EL (cell line): ENCODE measurements at places on chromosomes 4 and X.

GRCh38 chrX:49264460-49264859, at the start of gene FOXP3:
Gene FOXP3, minus strand, starts transcription at chrX:49264710. Its CDS starts 6,205 bp downstream, at chrX:49258505.
- no peak for DNase-seq

DNA sequence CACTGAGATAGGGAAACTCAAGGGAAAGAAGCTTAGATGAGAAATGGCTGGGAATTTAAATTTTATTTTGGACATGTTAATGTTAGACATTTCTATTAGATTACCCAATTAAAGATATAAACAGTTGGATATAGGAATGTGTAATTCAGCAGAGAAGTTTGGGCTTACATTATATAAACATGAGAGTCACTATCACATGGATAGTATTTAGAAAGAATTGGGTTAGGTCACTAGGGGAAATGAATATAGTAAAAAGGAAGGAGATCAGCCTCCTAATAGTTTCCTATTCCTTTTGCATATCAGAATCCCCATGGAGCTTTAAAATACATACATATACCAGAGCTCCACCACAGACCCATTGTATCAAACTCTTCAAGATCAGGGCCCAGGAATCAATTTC, 19.6 kb upstream of the CXCL5 start:
- no peak for DNase-seq

DNA sequence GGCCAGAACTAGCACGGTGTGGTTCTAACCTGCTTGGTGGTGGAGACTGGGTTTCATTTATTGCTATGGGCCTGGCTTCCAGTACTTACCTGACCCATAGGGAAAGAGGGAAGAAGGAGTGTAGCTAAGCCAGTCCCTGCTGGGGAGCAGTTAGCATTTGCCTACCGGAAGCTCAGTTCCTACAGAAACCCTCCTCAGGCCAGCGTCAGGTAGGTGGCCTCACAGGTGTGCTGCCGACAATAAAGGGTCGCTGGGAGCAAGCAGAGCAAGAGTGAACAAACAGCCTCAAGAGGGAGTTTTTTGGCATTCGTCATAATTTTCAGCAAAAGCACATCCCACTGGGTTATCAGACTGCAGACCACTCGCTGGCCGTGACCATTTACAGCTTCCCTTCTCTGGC, 740.6 kb upstream of the TENM3 start:
- no peak for DNase-seq

DNA sequence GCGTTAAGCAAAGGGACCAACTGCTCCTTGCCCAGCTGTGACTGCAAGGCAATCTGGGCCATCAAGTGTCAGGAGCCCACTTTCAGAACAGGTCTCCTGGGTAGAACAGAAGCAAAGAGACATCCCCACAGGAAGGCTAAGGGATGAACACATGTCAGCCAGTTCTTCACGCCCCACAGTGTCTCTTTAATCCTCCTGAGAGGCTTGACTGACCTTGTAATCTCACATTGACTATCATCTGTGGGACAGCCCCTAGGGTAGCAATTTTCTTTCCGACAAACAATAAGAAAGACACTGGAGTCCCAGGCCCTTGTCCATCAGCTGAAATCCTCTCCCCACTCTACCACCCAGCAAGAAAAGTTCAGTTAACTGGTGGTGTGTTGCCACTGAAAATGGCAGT, 1.0 kb downstream of the CHRDL1 start:
- no peak for DNase-seq
